ENCODE measurements at places on chromosomes 2 and 18. TPM values are rescaled to one million over a fixed set of nuclear protein-coding genes. Genes with fewer than 3 reads are reported as not detected.

- no peak for DNase-seq
Observed at GRCh38 chr2:142875652-142876051, 1.8 kb upstream of the KYNU start.

GRCh38 chr2:162022290-162022945, 51.6 kb downstream of the DPP4 start:
- DNase-seq, result no peak

GRCh38 chr18:78967692-78968091, 11.9 kb upstream of the SALL3 start:
- no peak for DNase-seq

GRCh38 chr2:104434318-104434792, 419.6 kb upstream of the POU3F3 start:
- no peak for DNase-seq

Gene C1GALT1C1L
- polyA plus RNA-seq, result 1.3 TPM

Gene MAP2
- 6.2 TPM for polyA plus RNA-seq

GRCh38 chr2:178943745-178944144, 106.2 kb downstream of the CCDC141 start:
- no peak for DNase-seq

DNA sequence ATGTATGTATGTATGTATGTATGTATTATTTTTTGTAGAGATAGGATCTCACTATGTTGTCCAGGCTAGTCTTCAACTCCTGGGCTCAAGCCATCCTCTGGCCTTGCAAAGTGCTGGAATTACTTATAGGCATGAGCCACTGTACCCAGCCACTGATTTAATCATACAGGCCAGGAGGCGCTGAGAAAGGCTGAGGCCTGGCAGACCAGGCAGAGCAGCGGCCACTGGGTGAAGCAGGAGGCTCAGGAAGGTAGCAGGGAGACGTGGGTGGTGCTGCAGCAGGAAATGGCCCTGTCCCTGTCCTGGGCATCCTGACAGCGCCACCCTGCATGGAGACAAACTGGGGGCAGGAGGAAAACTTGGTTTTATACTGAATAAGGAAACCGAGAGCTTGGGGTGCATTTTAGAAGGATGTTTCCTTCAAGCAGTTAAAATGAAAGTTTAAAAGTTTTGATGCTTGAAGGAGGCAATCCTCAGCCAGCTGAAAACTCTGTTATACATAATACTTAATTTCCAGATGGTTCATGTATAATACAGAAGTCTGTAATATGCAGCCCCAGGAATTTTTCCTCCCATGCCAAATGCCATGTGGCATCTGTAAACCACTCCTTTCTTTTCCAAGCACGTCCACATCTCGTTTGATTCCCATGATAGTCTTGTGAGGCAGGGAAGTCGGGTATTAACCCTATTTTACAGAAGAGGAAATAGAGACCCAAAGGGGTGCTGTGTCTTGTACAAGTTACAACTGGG, 182.4 kb downstream of the CELF4 start:
- no peak for DNase-seq

Gene ABCG8
- polyA plus RNA-seq, result 0.10 TPM

Data from hindlimb muscle (tissue), 1 donor.